Gastroesophageal sphincter (tissue), 4 donors: ENCODE measurements at places on chromosomes 5 and 9.

- ATAC-seq = no peak
Observed at GRCh38 chr5:155049569-155050383, 36.2 kb downstream of the KIF4B start.

- no peak for ATAC-seq
Observed at GRCh38 chr5:136065588-136065987, 36.8 kb downstream of the TGFBI start.

- ATAC-seq = no peak
Observed at GRCh38 chr9:77475641-77476473, 172.3 kb downstream of the GNA14 start.

DNA sequence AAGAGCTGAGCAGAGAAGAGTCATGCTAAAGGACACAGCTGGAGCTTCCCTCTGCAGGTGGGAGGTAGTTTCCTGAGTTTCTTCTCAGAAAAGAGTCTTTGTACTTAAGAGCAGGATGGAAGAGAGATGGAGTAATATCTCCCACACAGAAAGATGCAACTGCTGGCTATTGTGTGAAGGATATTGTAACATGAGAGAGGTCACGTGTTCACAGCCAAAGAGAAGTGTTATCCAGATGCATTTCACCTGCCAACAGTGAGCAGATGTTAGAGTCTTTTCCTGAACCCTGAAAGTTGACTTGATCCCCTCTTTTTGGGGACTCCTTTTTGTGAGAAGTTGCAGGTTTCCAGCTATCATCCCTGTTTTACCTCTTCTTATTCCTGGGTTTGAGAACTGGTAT lies 14.0 kb upstream of the TRIO start:
- no peak for ATAC-seq

- ATAC-seq = no peak
Observed at GRCh38 chr5:23977997-23978396, 470.6 kb downstream of the PRDM9 start.

DNA sequence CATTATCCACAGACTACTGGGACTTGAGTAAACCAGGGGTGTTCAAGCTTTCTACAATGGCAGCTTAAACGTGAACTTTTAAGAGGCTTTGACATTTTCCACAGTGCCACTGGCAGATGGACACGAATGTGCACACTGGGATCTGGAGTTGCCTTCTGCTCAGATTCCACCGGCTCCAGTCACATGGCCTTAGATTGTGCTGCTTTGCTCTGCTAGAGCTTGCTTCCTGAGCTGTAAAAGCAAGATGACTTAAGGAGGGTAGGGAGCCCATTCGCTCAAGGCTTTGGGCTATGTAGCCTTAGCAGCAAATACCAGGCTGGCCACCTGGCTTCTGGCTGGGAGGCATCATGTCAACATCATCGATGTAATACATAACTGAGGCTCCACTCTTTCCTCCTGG lies 436.9 kb downstream of the MED10 start:
- no peak for ATAC-seq

GRCh38 chr5:60826653-60827052 lies 17.4 kb downstream of the ELOVL7 start:
- ATAC-seq = no peak

DNA sequence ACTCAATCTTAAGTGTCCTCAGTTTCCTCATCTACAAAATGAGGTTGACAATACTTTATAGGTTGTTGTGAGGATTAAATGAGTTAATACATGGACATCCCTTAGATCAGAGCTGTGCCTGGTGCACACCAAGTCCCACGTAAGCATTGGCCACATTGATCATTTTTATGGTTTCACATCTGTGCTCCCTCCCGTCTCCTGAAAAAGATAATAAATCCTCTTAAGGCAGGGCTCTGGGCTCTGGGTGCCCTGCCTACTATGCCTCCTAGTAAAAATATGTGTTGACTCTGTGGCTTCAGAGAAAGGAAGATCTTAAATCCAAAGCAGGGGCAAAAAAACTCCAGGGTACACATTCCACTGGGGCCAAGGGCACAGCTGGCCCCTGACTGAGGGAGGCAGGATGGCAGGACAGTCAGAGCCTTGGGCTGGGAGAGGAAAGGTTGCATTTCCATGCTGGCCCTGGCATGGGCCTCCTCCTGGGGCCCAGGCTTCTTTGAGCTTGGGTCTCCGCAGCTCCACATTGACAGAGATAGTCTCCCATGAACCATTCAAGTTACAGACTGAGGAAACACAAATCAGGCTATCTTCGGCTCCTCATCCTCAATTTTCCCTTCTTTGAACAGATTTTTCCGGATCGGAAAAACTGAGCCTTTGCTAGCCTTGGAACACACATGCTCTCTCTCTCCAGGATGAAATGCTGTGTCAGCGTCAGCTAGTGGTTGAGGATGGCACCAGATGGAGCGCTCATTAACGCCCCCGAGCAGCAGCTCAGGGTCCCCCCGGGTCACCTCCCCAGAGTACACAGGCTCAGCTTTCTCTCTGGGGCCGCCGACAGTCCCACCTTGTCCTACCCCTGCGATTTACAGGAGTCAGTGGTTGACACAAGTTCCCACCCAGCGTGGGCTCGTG lies 22.4 kb upstream of the KIF12 start:
- no peak for ATAC-seq

DNA sequence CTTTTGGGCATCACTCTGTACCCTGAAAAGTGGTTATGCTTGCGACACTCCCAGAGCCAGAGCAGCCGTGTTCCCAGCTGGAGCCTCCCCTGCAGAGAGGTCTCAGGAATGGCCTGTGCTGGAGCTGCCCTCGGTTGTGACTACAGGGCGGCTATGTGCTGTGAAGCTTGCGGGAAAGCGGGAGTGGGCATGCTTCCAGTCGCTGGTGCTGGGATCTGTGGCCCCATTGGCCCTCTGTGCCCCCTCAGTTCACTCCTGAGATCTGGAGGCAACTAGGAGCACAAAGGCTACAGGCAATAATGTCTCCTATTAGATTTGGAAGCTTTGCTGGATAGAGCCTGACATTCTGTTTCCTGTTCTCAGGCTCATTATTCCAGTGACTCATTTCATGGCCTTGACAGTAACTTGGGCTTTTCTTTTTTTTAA lies 56.9 kb downstream of the GPR107 start:
- ATAC-seq = no peak

- no peak for ATAC-seq
Observed at GRCh38 chr9:136659861-136660784, 2.6 kb upstream of the EGFL7 start.

- ATAC-seq = peak; percentile 48
Observed at GRCh38 chr9:119283078-119283794, 86.0 kb downstream of the BRINP1 start.

DNA sequence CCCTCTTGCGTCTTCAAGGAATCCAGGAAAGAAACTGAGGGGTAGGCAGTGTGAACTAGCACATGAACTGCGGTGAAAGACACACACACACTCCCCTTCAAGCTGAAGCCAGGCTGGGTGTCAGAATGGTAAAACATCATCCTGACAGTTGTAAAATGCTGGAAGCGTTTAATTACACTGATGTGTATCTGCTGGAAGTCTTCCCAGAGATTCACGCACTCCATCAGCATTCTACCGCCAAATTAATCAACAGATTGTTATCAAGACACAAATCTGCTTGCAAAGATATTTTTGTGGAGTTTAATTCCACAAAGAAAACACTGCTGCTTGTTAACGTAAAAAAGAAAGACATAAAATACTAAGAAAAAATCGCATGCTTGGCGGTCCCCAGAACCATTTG lies 241.0 kb upstream of the NFIL3 start:
- ATAC-seq = no peak

DNA sequence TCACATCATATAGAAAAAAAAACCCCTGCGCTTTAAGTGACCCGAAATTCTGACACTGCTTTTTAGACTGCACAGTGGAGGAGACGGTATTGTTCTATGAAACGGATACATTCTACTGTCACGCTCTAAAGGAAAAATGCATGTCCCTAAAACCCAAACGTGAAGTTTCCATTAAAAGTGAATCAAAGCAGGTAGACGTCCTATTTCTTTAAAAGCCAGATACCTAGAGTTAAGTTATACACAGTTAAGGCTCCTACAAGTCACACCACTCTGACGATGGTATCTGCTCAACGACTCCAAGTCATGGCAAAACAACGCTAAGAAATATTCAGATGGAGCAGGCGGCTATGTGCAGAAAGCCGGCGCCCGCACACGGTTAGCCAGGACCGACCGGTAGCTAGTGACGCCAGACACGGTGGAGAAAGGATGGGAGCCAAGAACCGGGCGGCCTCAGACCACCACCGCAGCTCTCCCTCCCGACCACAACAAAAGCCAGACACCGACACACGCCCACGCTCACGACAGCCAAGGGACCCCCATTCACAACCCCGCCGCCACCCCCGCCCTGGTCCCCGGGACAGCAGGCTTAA lies 734 bp downstream of the SKP1 start:
- peak; percentile 23 for ATAC-seq

GRCh38 chr5:1751026-1751863 lies 48.4 kb downstream of the MRPL36 start:
- ATAC-seq = no peak

- no peak for ATAC-seq
Observed at GRCh38 chr5:159498630-159499029, 168.3 kb upstream of the IL12B start.

DNA sequence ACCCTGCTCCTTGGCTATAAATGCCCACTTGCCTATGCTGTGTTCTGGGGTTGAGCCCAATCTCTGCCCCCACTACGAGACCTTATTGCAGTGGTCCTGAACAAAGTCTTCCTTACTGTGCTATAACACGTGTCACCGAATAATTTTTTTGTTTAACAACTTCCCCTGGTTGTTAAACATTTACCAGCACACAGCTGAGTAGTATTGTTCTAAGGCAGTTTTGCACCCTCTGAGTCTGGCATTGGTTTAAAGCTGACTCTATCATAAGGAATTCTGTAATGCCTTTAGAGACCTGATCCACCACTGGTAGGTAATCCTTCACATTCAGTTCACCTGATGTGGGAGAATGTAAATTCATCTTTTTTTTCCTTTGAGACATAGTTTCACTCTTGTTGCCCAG lies 25.6 kb upstream of the ANKRD31 start:
- no peak for ATAC-seq

- no peak for ATAC-seq
Observed at GRCh38 chr5:15610216-15610615, 110.2 kb downstream of the FBXL7 start.

DNA sequence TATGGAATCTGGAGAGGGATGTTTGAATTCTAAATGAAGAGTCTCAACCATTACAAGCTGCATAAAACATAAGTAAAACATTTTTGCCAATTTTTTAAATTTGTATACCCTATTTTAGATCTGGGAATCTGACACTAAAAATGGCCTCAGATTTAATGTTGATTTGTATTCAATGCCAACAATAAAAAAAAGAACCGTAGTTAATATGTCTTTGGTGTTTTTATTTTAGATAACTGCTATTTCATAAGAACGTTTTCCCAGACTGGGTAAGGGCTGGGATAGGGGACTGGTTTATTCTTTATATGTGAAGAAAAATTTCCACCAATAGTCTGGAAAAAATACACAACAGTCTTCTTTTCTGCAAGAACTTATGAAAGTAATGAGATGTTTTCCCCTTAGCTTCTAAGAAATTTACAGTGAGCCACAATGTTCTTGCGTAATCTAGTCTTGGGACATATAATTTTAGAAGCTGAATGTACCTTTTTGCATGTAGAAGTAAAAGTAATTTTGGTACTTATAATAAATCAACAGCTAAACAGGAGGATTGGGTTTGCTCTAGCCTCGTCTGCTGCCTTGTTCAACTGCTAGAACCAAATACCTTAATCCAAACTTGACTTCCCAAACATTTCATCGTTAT lies 244.6 kb upstream of the EFNA5 start:
- ATAC-seq = no peak

DNA sequence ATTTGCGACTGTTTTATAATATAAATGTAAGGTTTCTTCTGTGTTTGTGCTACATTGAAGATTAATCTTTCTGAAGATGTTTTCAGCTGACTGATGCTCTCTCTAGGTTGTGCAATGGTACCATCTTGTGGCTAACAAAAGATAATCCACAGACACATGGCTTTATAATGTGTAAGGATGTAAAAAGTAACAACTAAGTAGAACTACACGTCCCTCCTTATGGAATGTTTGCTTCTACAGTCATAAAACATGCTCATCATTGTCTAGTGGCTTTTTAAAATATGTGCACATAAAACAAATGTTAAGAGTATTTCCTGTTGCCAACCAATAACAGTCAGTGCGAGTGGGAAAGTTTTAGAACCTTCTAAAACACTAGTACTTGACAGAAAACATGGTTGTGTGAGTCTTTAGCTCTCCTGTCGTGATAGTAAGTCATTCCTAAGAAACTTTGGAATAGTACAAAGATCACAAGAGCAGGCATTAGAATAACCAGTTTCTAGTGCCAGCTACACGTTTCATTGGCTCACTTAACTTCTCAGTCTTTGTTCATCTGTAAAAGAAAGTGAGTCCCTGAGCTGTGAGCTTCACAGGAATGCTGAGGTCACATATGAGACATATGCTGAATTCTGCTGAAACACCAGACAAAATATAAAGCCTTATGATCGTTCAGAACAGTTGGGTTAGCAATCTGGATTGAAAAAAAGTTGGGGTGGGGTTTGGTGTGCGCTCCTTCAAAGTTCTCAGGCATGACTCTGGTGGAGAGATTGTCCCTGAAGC lies 75.7 kb upstream of the GLIS3 start:
- no peak for ATAC-seq

DNA sequence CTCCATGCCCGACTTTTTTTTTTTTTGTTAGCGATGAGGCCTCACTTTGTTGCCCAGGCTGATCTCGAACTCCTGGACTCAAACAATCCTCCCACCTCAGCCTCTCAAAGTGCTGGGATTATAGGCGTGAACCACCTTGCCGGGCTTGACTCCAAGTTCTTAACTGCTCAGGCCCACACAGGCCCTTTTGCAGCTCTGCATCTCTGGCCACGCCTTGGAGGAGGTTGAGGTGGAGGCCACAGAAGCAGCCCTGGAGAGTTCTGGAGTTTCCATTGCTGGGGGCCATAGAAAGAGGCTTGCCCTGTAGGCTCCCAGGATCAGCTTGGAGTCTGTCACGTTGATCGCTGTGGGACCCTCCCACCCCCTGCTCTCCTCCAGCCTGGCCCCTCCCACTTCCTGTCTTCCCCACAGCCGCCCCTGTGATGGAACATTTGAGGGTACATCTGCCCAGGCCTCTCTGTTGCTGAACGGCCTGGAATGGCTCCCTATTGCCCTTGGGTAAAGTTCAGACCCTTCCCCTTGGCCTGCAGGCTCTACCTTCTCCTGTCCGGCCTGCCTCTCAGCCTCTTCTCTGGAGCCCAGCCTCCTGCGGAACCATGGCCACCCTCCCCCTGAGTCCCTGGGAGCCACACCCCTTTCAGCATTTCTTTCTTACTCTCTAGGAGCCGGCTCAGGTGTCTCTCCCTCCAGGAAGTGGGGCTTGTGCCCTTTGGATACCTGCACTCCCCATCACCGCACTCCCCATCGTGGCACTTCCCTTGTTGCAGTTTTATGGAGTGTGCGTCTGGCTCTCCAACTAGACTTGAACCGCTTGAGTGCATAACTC lies 30.4 kb upstream of the IER5L start:
- no peak for ATAC-seq

DNA sequence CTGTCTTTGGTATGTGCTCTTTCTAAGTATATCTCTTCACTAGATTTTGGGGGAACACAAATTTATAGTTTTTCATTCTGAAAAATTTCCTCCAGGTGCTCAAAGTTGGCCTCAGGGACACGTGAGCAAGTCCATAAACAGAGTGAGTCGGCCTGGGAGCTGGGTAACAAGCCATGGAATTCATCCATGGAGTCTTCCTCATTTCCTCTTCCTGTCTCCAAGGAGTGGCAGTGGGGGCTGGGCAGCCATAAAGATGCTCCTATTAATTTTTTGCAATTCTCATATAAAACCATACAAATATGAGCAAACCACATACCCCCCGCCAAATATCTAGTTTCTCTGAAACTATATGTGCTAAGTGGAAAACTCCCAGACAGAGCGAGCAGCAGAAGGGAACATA lies 136.6 kb upstream of the OTULINL start:
- ATAC-seq = no peak
